Right forelimb (tissue), 1 donor: ENCODE measurements at places on chromosomes 3 and 15.

GRCh38 chr3:184005941-184006507, 11.7 kb downstream of the ABCC5 start:
- peak; percentile 46 for DNase-seq

- no peak for DNase-seq
Measured at GRCh38 chr15:72948662-72949061, 103.6 kb upstream of the NEO1 start.

DNA sequence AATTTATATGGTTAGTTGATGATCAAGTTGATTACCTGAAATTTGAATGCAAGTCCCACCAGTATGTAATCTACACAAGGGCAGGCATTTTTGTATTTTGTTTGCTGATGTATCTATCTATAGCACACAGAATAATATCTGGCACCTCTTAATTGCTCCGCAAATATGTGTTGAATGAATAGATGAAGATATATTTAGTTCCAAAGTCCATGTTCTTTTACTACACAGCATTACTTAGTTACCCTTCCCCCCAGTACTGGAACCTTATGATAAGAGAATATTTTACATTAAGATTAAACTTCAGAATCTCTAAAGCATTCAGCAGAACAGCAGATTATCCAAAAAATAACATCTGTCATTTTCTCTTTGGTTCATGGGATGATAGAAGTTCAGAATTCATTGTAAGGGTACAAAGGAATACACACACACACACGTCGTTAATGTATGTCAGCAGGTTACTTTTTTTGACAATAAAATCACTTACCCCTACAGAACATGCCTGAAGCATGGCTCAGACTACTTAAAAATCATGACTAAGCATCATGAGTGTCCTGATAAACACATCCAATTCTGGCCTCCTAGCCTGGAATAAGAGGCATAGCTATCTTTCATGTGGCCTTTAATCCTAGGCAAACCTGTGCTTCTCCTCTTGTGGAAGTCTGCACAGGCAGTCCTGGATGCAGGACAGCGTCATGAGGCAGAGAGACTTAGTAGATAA, 148.9 kb upstream of the TBC1D5 start:
- no peak for DNase-seq

- DNase-seq = no peak
Measured at GRCh38 chr15:58704155-58704865, 45.2 kb downstream of the ADAM10 start.

- DNase-seq = no peak
Measured at GRCh38 chr3:66475386-66476020, 25.3 kb downstream of the LRIG1 start.

- DNase-seq = no peak
Measured at GRCh38 chr3:36476286-36476942, 96.1 kb downstream of the STAC start.

- no peak for DNase-seq
Measured at GRCh38 chr3:94587291-94587690, 524.4 kb downstream of the NSUN3 start.

DNA sequence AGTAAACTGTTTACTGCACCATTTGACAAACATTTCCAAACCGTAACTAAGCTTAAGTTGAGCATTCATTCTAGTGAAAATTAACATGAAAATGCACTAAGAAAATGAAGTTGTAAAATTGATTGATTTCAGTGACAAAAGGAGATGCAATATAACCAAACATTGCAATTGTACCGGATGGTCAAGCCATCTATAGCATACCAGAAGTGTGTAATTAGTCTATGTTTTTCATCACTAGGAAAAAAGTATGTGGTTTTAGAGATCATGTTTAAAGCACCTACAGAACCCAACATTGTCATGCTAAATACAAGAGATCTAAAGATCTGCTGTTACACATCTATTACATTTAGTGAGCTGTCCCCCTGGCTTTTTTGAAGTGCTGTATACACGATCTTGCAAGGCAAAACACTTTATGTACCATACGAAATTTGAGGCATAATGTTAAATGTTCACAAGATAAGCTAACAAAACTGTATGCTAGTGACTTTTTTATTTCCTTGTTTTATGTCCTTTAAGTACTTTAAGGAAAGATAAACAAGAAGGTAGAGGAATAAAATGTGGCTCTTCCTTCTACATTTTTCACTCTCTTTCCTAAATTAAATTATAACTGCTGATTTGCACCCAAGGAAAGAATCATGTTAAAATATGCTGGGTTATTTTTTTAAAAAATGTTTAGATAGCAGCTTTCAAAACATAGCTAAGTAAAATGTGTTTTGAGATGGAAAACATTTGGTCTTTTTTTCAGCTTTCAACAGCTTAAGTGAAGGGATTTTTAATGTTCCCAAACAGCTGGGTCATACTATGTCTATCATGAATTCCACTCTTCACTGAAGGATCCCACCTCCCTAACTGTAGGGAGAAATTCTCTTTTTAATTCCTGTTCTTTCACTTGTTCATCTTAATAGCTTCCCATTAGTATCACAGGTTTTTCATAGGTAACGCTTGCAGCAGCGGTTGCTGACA, 498.0 kb downstream of the MECOM start:
- DNase-seq = no peak

GRCh38 chr3:56833022-56833421, 31.3 kb upstream of the ARHGEF3 start:
- DNase-seq = no peak

DNA sequence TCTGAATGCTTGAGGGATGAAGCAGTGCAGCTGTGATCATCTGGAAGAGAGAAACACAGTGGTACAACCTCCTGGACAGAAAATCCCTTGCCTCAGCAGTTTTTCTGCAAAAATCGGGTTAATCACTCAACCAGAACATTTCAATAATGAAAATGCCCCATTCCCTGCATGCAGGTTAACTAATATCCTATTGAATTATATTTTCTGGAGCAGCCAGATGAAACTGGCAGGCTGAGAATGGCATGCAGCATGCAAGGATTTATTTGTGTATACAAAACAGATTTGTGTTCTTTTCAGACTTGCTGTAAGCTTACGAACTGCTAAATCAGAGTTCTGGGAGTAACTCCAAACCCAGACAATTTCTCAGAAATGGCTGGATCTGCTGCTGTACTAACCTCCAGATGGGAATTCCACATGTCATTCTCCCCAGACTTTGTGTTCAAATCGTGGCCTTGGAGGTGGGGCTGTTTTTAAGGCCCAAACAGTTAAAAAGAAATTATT, 39.1 kb downstream of the SLC9A9 start:
- DNase-seq = peak; percentile 68

DNA sequence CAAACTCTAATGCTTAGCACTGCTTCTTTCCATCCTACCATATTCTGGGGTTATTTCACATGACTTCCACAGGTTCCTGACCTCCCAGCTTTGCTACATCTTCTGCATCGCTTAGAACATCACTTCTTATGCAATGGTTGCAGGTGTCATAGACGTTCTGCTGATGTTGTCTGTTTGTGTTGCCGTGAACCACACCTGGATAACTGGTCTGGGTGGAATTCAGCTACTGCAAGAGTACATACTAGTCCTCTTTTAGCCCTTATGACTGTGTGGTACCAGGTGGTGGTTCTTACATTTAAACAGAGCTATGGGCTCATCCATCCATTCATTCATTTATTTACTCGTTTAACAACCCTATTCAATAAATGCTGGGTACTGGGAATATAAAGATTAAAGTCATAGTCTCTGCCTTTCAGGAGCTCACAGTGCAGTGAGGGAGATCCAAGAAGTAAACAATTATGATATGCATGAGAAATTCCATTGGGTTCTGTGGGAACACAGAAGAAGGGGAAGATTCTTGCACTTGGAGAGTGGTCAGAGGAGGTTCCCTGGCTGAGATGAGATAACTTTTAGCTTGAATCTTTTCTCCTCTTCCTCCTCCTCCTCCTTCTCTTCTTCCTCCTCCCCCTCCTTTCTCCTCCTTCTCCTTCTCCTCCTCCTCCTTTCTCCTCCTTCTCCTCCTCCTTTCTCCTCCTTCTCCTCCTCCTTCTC, 30.8 kb downstream of the TMEM45A start:
- DNase-seq = no peak
